ENCODE measurements at places on chromosomes 7 and 10.

DNA sequence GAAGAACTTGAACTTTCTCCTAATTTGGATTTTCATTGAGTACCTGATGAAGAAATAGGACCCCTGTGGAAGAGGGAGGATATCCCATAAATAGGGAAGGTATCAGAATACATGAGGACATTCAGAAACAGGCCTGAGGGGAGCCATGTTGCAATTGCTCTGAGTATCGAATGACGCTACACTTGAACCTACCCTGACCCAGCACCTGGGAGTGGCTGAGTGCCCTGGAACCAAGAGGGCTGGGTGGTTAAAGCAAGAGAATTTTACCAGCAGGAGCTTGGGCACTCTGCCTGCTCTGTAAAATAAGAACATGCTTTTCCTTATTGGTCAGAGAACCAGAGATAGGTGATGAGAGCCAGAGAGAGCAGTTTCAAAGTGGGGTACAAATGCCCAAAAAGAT, 7.2 kb downstream of the NEUROD6 start:
- DNase-seq = no peak

- DNase-seq = peak; percentile 67
Measured at GRCh38 chr7:45923290-45923689, 2.2 kb upstream of the IGFBP3 start.

DNA sequence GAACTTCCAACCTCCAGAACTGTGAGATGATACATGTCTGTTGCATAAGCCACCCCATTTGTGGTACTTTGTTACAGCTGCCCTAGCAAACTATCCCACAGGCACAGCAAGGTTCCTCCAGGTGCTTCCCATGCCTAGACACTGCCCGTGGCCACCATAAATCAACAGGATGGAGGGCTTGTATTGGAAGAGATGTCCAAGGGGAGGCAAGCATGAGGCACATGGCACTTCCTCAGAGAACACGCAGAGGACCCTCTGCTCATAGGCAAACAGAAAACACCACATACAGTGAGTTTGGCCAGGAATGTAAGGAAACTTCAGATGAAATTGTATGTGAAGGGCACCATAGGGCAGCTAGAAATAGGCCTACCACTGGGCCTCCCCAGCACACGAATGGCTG, 291.1 kb downstream of the GRID1 start:
- no peak for DNase-seq

DNA sequence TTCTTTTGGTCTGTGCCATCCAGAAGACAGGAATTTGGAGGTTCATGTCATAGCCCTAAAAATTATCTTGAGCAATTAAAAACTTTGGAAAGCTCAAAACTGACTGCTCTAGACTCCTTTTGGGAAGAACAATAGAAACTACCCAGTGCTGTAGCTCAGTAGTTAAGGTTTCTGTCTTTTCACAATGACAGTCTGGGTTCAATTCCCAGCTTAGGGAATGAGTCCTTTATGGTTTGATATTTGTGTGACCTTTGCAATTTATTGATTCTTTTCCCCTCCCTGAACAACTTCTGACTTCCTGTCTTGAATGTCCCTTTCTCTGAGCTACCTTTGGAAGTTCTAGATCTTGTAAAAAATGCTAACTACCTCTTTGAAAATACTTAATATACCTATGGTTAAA, 603.3 kb upstream of the IGFBP3 start:
- no peak for DNase-seq

GRCh38 chr7:93374345-93374940, 142.3 kb downstream of the VPS50 start:
- DNase-seq = peak; percentile 17

GRCh38 chr7:54785261-54785660, 26.2 kb upstream of the SEC61G start:
- DNase-seq = no peak

- DNase-seq = no peak
Measured at GRCh38 chr10:49300140-49300974, 1.4 kb downstream of the C10orf71 start.

DNA sequence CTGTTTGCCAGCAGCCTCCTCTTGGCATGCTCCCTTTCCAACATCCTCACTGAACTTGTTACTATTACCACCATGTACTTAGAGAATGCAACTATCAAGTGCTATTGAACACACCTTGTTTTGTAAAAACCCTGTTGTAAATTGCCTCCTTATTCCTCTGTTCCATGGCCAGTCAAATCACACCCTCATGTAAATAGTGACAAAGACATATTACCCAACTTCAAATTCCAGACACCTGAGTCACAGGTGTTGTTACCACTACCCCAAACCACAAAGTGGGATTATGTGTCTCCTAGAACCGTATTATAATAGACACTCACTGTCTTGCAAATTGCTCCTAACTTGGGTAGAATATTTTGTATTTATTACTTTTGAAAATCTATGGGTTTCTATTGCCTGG, 263.2 kb upstream of the C7orf33 start:
- DNase-seq = no peak

DNA sequence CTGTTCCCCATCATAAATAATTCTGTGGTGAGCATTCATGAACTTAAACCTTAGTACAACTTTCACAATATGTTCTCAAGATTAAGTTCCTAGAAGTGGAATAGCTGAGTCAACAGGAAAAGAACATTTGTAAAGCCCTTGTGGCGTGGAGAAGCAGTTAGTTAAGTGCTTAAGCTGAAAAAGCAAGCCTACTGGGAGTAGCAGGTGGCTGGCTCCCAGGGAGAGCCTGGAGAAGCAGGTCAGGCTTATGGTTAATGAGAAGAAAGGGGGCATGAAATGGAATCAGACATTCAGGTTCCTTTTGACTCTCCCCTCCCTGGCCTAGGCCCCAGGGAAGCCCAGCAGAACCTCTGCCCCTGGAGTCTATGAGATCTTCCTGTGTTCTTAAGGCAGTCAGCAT, 35.3 kb downstream of the VSTM4 start:
- DNase-seq = peak; percentile 63

- DNase-seq = no peak
Measured at GRCh38 chr7:36349626-36350025, 40.0 kb upstream of the ANLN start.

- no peak for DNase-seq
Measured at GRCh38 chr10:71343392-71343773, 24.3 kb downstream of the SLC29A3 start.

GRCh38 chr10:133456041-133456951, 2.6 kb downstream of the SCART1 start:
- DNase-seq = no peak

DNA sequence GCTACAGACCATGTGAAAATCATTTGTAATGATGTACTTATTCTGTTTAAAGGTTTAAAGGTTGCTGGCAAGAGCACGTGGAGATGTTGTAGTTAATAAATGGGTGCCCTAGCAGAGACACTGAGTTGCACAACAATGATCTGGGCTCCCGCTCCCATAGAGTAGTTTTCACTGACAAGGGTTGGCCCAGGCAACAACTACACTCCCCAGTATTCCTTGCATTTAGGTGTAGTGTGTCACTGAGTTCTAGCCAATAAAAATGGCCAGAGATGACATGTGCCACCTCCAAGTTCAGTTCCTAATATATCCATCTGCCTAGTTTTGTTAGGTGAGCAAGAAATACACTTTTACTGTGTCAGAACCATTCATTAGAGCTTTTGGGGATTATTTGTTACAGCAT, 392.1 kb upstream of the MTPN start:
- DNase-seq = no peak

GRCh38 chr7:123494193-123494796, 40.1 kb downstream of the IQUB start:
- DNase-seq = peak; percentile 48

GRCh38 chr10:74194999-74195398, 44.0 kb downstream of the ADK start:
- DNase-seq = no peak

- no peak for DNase-seq
Measured at GRCh38 chr10:132677096-132677472, 108.9 kb downstream of the NKX6-2 start.

- no peak for DNase-seq
Measured at GRCh38 chr7:130367088-130367755, 13.1 kb upstream of the CPA1 start.

- DNase-seq = no peak
Measured at GRCh38 chr10:71213761-71214440, 1.5 kb downstream of the UNC5B start.

- no peak for DNase-seq
Measured at GRCh38 chr10:130858626-130859025, 452.9 kb downstream of the TCERG1L start.

- peak; percentile 43 for DNase-seq
Measured at GRCh38 chr7:158353606-158354570, 233.7 kb downstream of the PTPRN2 start.

GRCh38 chr7:48048113-48048512, 12.8 kb downstream of the C7orf57 start:
- DNase-seq = no peak

- peak; percentile 60 for DNase-seq
Measured at GRCh38 chr7:131021460-131021859, 287.5 kb upstream of the KLF14 start.

DNA sequence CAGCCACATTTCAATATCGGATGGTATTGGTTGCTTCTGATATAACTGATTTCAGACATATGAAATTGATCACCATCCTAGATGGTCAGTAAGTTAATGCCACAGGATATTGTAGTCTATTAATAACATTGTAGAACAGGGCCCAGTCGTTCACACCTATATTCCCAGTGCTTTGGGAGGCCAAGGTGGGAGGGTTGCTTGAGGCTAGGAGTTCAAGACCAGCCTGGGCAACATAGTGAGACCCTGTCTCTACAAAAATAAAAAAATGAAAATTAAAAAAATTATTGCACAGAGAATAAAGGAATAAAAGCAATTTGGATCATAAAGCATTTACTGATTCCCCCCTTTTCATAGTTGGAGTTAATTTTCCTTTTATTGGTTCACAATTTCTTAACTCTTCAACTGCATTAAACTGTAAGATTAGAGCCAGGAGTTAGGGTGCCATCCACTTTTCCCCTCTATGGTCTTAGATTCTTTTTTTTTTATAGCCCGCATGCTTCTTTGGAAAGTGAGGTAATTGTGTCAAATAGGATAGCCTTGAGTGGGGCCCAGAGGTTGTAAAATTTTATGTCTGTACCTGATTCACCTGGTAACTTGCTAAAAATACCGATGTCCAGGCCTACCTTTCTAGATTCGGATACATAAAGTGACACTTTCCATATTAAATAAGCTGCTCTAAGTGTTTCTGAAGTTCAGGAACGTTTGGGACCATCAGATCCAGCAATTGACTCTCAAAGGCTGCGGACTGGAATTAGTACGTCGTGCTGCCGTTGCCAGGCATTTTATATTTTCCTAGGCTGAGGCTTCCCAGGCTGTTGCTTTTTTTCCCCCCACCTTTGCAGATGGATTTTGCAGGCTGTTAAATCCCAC, 24.7 kb downstream of the ADK start:
- no peak for DNase-seq

DNA sequence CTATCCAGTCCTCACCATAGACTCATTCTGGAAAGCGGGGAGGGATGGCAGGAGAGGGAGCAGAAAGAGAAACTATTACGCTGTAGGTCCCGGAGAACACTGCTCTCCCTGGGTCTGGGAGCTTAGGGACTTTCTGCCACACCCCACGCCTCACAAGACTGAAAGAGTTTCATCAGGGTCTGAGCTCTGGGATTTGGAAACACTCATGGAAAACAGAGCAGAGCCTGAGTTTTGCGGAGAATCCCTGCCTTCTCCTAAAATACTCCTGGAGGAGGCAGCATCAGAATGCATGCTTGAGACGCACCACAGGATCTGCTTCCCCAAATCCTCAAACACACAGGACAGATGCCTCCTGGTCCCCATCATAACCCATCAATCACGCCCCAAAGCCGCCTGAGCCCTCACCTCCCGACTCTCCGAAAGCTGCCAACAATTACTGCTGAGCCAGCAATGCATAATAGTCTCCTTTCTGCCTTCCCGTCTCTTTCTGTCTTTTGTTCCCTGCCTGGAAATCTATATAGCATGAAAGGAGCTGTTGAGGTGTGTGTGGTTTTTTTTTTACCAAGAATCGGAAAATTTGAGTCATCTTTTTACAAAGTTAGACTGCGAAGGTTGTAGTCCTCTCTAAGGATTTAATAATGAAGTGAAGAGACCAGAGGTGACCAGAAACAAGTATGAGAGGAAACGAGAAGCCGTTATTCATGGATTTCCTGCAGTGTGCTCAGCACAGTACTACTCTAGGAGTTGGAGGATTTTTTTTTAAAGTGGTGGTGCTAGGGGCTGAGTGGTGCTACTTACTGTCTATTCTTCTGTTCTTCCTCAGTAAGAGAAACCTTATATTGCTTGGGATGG, 37.7 kb downstream of the ASB13 start:
- peak; percentile 71 for DNase-seq

- DNase-seq = no peak
Measured at GRCh38 chr10:19958787-19959186, 142.6 kb downstream of the PLXDC2 start.

DNA sequence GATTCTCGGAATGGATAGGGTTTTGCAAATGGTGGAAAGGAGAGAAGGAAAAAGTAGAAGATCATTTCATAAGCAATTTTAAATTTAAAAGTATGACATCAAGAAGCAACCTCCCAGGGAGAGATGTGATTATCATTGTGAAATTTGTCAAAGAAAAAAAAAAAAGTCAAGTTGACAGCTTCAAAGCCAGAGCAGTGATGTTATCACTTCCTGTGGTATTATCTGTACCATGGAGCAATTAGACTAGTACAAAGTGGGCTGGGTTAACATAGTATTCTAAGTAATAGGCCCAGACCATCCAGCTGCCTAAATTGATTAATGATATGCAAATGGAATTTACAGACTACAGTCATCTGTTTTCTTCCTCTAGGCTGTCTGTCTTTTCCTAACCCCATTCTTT, 84.0 kb upstream of the NPY start:
- DNase-seq = no peak

- peak; percentile 33 for DNase-seq
Measured at GRCh38 chr7:155398944-155399343, 59.0 kb upstream of the EN2 start.

DNA sequence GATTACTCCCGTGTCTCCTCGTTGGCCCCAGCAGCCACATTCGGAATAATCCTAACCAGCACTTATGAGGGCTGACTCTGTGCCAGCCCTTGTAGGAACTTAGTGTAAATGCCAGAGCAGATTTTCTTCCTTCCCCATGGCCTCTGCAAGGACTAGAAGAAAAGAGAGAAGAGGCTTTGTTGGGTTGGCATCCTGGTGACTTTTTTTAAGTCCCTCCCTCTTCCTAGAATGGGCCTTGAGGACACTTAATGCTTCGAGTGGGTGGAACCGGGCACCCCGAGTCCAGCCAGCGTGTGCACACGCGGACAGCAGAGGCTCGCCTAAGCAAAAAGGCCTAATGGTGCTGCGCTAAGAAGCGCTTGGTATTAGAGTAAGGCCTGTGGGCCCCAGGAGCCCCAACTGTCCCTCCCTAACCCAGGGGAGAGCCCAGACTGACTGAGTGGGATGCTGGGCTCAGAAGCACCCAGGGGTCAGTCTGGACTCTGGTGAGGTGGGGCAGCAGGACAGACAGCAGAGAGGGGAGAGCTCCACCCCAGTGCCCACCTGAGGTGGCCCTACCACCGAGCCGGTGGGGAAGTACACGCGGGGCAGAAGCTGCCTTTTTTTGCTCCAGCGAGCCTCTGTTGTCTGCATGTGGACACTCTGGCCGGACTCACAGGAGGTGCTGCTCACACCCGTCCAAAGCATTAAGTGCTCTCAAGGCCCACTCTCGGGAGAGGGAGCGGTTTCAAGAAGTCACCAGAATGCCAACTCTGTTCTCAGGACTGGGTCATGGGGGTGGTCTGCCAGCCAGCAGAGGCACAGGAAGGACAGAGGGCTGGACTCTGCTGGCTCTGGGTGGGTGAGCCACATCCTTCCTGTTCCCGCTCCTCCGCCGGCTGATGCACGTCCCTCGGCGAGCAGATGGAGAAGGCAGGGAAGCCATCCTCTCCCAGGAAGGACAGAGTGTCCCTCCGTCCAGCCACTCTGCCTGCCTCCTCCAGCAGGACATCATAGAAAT, 12.5 kb downstream of the ITPRIP start:
- no peak for DNase-seq
